Activated T-cell treated with anti-CD3 and anti-CD28 coated beads, Interleukin-2, amount 50 U/mL, for 24 hours (primary cell): ENCODE measurements at places on chromosomes 5 and 9.

DNA sequence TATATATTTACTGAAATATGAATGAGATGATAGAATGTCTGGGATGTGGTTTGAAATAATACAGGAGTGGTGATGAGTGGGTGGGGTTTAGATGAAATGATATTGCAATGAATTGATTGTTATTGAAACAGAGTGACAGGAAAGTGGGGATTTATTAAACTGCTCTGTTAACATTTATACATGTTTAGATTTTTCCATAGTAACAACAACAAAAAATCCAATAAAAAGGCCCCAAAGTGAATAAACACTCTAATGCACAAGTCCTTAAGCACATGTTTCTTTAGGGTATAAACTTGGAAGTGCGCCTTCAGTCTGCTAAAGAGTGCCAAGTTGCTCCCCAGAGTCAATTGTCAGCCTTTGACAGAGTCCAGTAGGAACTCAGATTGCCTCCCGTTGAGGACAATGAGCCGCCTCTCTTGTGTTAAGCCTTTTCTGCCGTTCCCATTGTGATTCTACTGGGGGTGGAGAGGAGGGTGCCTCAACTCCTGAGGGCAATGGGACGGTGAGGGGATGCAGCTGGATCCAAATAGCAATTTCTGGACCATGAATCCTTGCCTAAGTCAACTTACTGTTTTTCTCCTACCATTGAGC, 112.3 kb downstream of the SLC28A3 start:
- no peak for DNase-seq
- H3K27ac ChIP-seq, result no peak overlapping the region
- no peaks in the 10 kb centered on the region for H3K36me3 ChIP-seq
- no peaks in the 10 kb centered on the region for H3K4me1 ChIP-seq
- no peak overlapping the region for H3K4me3 ChIP-seq

- no peak overlapping the region for H3K4me3 ChIP-seq
- no peak overlapping the region for H3K27ac ChIP-seq
- peaks cover 90% of the 10 kb centered on the region for H3K27me3 ChIP-seq
- no peak for DNase-seq
- peaks cover 13% of the 10 kb centered on the region for H3K4me1 ChIP-seq
Measured at GRCh38 chr5:73312146-73312871, 136.3 kb downstream of the FOXD1 start.

DNA sequence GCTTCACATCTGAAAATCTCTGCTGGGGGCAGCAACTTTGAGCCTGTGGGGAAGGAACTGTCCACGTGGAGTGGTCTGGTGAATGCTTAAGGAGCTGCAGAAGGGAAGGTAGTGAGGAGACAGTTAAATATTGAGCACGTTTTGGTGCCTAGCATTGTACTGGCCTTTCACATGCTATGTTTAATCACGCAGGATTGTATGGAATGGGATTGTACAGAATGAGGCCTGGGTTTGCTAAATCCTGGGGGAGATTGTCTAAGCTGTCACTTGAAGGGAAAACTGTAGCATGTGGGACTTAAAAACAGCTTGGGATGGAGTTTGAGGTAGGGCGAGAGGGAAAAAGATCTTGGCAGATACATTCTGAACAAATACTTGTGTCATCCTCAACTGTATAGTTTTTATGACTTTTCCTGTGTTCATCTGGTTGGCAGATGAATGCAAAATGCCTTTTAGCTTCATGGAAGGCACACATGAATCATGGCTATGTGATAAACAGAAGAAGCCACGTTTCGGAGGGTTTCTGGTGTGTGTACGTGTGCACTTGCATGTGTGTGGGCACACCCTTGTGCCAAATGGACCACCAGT, 106.6 kb downstream of the TMC1 start:
- H3K36me3 ChIP-seq, result no peaks in the 10 kb centered on the region
- DNase-seq, result no peak

DNA sequence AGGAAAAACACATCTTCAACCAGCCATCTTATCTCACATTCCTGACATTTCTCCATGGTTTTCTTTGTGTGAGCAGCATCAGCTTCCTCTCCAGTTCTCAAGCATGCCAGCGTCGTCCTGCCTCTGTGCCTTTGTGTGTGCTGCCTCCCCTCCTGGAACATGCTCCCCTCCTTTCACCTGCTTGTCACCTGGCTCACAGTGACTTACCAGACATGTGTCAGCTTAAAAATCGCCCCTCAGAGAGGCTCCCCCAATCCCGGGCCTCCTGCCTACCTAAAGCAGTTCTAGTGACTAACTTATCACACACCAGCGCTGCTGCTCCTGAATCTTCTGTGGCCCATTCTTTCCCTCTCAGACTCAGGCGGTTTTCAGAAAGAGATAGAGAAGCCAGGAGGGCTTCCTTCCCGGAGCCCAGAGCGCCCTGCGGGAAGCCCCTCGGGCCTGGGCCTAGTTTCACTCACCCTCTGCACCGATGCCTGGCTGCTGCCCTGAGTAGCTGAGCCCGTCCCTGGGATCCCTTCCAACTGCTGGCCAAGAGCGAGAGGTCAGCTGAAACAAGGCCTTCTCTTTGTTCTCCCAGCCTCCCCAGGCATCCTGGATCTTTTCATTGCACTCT, 51.1 kb upstream of the MVB12B start:
- H3K27ac ChIP-seq, result no peak overlapping the region
- H3K4me3 ChIP-seq, result no peak overlapping the region
- no peak for DNase-seq
- no peaks in the 10 kb centered on the region for H3K36me3 ChIP-seq
- peaks cover 32% of the 10 kb centered on the region for H3K27me3 ChIP-seq
- H3K4me1 ChIP-seq, result no peaks in the 10 kb centered on the region

DNA sequence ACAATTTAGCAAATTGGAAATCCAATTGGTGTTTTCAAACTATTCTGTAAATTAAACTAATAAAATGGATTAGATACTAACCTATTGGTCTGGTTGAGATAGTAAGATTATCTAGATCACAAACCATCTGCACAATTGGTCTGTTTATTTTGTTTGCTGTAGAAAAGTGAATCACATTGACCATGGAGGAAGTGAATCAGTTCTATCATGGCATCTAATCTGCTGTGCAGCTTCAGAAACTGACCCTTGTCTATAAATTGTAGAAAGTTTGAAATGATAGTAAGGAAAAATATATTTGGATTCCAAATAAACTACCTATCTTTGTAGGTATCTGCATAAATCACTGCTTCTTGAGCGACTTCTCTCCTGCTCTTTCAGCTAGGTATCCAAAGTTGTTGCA, 1865.4 kb downstream of the MAT2B start:
- no peak overlapping the region for H3K27ac ChIP-seq
- H3K36me3 ChIP-seq, result no peaks in the 10 kb centered on the region
- H3K4me3 ChIP-seq, result no peak overlapping the region
- no peaks in the 10 kb centered on the region for H3K27me3 ChIP-seq
